ENCODE measurements at places on chromosomes 2 and 18.

DNA sequence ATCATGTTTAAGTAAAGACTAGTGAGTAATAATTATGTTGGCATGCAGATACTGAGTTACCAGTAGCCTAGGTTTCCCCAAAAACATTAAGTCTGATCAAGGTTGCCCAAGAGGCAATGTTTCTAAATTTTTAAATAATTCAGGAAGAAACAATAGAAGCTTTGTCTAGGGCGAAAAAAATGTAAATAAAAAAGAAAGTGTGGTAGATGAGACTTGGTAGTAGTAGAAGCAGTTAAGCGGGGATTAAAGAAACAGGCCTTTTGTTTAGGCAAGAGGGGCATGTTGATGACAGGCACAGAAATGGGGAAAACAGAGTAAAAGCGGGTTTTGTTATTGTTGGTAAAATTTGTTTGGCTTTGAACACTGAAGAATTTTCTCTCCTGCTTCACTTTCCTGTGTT lies 97.2 kb downstream of the GULP1 start:
- H3K27me3 ChIP-seq: no peaks in the 10 kb centered on the region
- H3K27ac ChIP-seq: no peak overlapping the region
- H3K4me3 ChIP-seq: no peak overlapping the region
- no peak for DNase-seq
- no peaks in the 10 kb centered on the region for H3K4me1 ChIP-seq
- H3K36me3 ChIP-seq: no peaks in the 10 kb centered on the region

DNA sequence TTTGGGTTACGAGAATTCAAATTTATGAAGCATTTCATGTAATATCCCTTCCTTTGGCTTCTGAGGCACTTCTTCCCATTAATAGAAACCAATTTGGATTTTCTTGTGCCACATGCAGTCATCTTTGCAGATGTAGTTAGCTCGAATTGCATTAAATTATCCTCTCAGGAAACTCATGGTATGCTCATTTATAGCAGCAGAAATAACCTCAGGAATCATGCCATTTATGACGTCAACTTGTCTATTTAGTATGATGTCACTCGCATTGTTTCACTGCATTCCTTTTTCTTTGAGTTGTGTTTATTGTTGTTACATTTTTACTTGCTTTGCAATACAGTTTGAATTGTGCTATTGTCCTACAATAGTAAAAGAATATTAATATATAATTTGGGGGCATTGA lies 163.8 kb downstream of the RBM43 start:
- no peaks in the 10 kb centered on the region for H3K27me3 ChIP-seq
- DNase-seq: no peak
- H3K36me3 ChIP-seq: no peaks in the 10 kb centered on the region

- H3K27ac ChIP-seq: no peak overlapping the region
- no peaks in the 10 kb centered on the region for H3K36me3 ChIP-seq
- no peaks in the 10 kb centered on the region for H3K4me1 ChIP-seq
These were observed 103.2 kb upstream of the SMIM21 start for GRCh38 chr18:75530566-75531211.

DNA sequence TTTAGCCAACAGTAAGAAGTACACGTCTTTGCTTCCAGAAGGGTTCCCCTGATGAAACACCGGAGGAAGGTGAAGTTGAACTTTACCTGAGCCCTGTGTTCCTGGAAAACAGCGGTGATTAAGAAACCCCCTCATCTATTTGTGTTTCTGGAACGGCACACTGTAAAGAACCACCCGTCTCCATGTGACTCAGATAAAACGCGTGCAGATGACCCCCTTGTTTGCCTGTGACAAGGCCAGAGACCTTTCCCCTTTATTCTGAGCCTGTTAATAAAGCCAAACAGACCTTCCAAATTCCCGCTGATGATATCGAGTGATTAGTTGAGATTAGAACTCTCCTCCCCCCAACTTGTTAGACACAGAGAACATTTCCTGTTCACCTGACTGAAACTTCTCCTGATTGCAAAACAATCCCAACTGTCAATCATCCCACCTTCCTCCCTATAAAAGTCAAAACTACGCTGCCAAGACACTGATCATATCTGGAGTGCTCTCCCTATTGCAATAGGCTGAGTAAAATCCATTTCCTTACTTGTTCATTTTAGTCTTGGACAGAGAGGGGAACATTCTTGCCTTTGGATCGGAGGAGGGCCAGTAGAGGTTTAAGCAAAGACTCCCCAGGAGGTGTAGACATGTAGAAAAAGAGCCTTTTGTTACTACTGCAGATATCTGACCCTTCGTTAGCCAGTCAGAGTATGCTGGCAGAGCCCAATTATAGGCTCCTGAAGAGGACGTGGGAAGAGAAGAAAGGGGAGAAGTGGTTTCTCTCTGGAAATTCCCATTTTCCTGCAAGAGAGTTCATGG lies 914 bp upstream of the IWS1 start:
- H3K27ac ChIP-seq: peak overlapping the region; percentile 95
- peak overlapping the region; percentile 91 for H3K4me3 ChIP-seq
- no peak for DNase-seq
- H3K4me1 ChIP-seq: peaks cover 31% of the 10 kb centered on the region
- no peaks in the 10 kb centered on the region for H3K27me3 ChIP-seq
- peaks cover 6% of the 10 kb centered on the region for H3K36me3 ChIP-seq

- H3K27ac ChIP-seq: no peak overlapping the region
- no peak for DNase-seq
- no peaks in the 10 kb centered on the region for H3K36me3 ChIP-seq
These were observed 65.2 kb downstream of the RNF152 start for GRCh38 chr18:61827591-61827990.
